Activated CD4-positive, CD25-positive, alpha-beta regulatory T cell treated with anti-CD3 and anti-CD28 coated beads, Interleukin-2, amount 50 U/mL, for 72 hours (primary cell): ENCODE measurements at places on chromosomes 2 and 18.

- DNase-seq, result no peak
Measured at GRCh38 chr2:65053199-65053598, 3.0 kb upstream of the CEP68 start.

- DNase-seq, result no peak
Measured at GRCh38 chr18:28176698-28176947, 307 bp downstream of the CDH2 start.

- DNase-seq, result no peak
Measured at GRCh38 chr2:175233135-175233719, 51.7 kb upstream of the ATP5MC3 start.

GRCh38 chr2:118549503-118549902 lies 297.9 kb downstream of the EN1 start:
- no peak for DNase-seq

- no peak for DNase-seq
Measured at GRCh38 chr2:197853549-197853948, 49.2 kb downstream of the PLCL1 start.

GRCh38 chr2:59389240-59389639 lies 1148.1 kb upstream of the FANCL start:
- DNase-seq, result no peak

- no peak for DNase-seq
Measured at GRCh38 chr2:24228470-24228869, 53.6 kb downstream of the FAM228A start.

DNA sequence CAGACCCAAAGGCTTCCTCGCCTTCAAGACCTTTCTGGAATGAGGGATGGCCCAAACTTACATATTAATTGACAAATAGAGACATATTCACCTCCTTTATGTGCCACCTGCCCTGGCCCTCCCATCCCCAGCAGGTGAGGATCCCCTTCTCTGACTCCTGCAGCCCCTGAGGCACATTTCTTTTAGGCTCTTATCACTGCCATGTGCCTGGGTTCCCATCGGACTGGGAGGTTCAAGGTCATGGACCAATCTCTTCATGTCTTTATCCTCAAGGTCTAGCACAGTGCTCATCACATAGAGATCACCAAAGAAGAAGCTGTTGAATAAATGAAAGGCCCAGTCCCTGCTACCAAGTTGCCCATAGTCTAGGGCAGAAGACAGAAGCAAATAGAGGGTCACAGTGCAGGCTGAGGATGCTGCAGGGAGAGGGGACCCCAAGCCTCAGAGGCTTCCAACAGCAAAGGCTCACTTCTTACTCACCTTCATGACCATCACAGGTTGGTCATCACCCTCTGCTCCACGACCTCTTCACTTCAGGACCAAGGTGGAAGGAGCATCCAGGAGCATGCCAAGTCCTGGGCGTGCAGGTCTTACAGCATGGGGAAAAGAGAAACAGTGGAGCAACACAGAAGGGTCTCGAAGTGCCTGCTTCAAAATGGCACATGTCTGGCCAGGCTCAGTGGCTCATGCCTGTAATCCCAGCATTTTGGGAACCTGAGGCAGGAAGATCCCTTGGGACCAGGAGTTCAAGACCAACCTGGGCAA lies 193.9 kb downstream of the SMAD2 start:
- DNase-seq, result no peak

GRCh38 chr2:186887107-186888090 lies 38.4 kb upstream of the ZSWIM2 start:
- no peak for DNase-seq

DNA sequence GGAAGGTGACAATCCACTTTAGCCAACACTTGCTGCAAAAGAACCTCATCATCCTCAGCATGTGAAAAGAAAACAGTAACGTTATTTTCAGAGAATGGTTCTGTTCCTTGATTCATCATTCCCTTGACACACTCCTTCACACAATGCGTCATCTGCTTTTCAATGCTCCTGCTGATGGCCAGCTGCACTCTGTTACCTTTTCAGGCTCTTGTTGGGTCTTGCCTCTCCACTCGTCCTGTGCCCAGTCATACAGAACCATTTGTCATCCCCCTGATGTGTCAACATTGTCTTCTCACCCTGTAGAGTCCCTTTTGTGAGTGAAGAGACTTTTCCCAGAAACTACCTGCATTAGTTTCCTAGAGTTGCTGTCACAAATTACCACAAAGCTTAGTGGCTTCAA lies 12.2 kb upstream of the DTNA start:
- DNase-seq, result no peak

GRCh38 chr2:9736021-9736420 lies 105.2 kb upstream of the YWHAQ start:
- no peak for DNase-seq

GRCh38 chr2:203450561-203450960 lies 84.5 kb downstream of the RAPH1 start:
- DNase-seq, result no peak

DNA sequence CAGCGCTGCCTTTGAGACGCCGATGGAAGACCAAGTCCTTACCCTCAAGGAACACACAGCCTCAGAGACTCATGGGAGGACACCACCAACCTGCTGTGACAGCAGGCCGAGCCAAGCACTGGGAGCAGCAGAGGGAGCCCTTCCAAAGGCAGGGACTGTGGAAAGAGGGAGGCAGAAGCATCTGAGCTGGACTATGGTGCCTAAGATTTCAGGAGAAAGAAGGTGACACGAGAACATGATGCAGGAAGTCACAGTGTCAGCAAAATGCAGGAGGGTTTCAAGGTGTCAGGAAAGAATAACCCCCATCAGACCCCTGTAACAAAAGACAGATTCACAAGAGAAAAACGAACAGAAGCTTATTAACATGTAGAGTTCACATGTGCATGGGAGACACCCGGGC lies 24.2 kb upstream of the COX7A2L start:
- no peak for DNase-seq

DNA sequence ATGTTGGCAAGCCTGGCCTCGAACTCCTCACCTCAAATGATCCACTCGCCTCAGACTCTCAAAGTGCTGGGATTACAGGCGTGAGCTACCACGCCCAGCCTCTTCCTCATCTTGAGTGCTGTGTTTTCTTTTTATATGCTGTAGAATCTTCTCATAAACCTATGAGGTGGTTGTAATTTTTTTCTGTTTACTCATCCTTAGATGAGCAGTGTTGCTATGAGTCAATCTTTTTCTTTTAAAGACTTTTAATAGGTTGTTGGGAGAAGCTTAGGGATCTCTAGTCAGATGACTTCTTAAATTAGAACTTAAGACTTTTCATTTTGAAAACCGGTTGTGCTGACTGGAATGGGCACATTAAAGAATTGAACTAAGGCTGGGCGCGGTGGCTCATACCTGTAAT lies 8.7 kb upstream of the AAK1 start:
- no peak for DNase-seq

GRCh38 chr2:156562124-156562523 lies 125.9 kb downstream of the GPD2 start:
- DNase-seq, result no peak

- DNase-seq, result no peak
Measured at GRCh38 chr2:150247481-150247880, 240.0 kb downstream of the RND3 start.

DNA sequence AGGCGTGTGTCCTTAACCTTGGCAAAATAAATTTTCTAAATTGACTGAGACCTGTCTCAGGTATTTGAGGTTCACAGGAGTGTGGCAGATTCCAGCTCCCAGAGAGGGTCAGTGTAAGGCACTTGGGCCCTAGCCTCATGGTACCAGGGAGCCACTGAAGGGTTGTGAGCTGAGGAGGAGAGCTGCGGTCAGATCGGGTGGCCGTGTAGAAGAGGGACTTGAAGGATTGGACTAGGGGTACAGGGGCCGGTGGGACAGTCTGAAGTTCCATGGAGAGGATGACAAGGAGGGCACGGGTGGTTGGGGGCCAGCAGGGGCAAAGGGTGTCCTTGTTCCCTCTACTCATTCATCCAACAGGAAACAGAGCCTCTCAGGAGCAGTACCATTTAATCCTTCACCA lies 327.0 kb upstream of the HS6ST1 start:
- DNase-seq, result no peak

DNA sequence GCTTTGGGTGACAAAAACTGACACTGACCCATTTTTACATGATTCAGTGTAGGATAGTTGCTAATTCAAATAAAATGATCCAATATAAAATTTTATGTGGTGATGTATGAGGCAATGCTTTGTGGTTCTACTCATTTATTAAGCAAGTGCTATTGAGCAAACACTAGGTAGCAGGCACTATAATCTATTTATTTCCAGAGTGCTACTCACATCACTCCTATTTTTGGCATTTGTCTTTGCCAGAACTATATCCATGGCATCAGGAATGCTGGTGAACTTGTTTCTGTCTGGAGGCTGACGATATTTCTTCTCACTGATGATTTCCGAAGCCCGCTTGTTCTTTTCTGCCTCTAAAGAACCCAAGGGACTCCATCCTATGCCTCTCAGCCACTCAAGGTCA lies 84.3 kb downstream of the NEB start:
- DNase-seq, result no peak

- DNase-seq, result no peak
Measured at GRCh38 chr2:229205704-229206103, 65.4 kb downstream of the PID1 start.

DNA sequence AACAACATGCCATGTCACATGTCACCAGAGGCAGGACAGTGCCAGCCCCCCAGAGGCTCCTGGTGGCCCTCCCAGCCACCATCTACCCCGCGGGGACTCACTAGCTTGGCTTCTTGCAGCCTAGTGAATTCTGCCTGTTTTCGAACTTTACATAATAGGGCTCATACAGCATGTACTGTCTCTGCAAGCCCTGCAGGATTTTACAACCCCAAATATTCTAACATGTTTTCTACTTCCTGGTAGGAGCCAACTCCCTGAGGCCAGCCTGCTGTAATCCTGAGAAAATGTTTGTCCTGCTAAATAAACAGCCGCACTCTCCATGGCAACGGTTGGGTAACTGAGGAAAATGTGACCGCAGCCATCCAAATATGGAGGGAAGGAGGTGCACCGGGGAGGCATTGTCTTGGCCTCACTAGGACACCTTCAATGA lies 2.7 kb downstream of the PER2 start:
- DNase-seq, result no peak

DNA sequence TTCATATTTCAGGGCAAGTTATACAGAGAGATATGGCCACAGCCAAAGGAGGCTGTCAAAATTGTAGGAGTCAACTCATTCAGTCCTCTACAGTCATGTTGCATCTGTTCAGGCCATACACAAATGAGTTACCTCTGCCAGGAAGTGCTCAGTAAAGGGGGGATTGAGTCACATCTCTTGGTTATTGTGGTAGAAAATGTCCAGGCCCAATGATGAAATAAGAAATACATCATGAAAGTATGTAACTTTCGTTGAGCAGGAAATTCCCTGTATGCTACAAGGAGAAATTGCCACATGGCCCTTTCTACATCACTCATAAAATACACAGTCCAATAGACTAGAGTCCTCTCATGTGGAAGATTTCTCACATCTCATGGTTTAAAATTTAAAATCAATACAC lies 103.9 kb upstream of the COL3A1 start:
- DNase-seq, result no peak

DNA sequence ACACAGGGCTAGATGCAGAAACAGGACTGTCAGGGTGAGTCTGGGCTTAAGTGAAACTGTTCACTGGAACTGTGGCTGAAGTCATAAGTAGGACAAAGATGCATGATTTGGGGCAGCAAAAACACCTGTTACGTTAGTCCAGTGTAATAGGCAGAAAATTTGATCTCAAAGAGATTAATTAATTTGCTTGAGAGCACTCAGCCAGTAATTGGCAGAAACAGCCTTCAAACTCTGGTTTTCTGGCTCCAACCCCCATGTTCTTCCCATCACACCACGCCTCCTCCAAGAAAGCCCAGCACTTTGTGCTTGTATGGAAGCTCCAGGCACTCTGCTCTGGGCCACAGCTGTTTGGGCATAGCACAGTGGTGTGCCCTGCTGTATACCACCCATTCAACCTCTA lies 54.0 kb downstream of the CNTNAP5 start:
- no peak for DNase-seq

DNA sequence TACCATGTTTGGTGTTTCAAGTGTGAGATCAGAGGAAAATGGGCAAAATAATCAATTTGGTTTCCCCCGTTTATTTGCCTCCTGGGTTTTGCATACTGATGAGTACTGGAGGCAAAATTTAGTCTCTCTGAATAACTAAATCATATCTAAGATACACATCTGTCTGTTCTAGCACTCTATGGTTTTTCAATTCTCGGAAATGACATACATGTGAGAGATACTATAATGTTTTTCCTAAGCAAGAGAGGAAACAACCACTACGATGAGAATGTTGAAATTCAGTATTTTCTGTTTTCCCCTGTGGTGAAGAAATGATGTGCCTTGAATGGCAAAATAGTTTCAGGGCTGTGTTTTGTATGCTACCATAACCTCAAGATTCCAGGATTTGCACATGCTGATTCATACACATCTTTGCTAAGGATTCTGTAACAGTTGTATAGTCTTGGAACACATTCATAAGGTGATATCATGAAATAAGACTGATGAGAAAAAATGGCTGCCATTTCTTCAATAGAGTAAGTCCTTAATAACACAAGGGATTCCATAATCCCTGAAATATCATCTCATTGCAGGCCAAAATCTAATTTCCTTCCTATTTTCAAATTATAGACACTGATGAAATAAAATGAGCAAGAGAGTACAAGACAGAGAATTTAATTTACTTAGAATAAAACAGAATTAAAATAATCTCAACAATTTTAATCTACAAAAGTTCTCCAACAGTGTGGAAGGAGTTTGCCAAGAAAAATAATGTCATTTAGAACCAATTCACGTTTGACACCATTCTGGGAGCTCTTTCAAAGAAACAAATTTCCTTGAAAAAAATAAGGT lies 316.6 kb downstream of the FIGN start:
- DNase-seq, result no peak

- DNase-seq, result peak; percentile 28
Measured at GRCh38 chr18:7567474-7568425, 634 bp downstream of the PTPRM start.

GRCh38 chr18:10121786-10122515 lies 208.1 kb downstream of the VAPA start:
- DNase-seq, result no peak

GRCh38 chr2:205903549-205904129 lies 182.3 kb downstream of the INO80D start:
- DNase-seq, result no peak

DNA sequence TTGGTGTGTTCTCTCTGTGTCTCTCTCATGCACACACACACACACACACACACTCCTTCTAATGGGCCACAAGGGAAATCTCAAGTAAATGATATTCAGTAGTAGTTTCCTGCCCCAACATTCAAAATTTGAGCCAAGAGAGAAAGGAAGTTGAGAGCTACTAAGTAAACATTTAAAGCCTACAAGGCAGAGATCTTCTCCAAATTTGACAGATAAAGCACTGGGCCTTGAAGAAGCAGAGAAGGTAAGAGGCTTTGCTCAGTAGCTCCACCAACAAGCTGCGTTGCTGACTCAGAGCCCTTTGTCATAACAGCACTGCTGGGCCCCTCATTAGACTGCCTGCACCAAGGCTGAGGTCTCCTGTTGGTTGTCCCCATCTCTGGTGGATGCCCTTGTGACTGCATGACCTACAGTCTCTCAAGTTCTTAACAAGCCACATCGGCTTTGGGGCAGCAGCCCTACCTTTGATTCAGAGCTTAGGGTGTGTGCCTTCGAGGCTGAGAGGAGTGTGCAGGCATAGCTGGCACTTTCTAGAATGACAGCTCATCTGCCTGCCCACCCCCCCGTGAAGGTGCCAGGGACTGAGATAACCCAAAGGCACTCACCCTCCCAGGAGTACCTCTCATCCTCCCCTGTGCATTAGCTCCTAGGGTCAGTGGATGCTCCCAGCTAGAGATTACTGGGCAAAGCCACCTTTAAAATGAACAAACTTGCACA lies 32.3 kb upstream of the NEB start:
- no peak for DNase-seq

- DNase-seq, result peak; percentile 68
Measured at GRCh38 chr2:236512902-236513435, 56.7 kb upstream of the ACKR3 start.

- DNase-seq, result no peak
Measured at GRCh38 chr2:48668992-48669391, 51.3 kb downstream of the GTF2A1L start.
